ENCODE measurements at places on chromosomes 7 and 10.

DNA sequence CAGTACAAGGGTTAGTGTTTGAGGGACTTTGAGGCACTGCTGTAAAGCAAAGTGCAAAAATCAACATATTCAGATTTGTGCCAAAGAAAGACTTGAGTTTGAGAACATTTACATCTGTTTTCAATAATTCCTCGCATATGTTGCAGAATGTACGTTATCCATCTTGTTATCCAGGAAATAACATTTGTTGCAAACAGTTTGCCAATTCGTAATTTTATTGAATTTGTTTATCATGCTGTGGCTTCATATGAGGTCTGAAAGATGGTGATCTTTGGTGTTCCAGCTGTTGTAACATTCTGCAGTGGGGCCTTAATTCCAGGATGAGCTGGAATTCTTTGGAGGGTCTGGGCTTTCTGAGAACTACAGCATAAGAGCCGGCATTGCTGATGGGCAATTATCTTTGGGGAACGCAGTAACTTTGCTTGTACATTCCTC lies 396.2 kb downstream of the LRMDA start:
- DNase-seq, result no peak

DNA sequence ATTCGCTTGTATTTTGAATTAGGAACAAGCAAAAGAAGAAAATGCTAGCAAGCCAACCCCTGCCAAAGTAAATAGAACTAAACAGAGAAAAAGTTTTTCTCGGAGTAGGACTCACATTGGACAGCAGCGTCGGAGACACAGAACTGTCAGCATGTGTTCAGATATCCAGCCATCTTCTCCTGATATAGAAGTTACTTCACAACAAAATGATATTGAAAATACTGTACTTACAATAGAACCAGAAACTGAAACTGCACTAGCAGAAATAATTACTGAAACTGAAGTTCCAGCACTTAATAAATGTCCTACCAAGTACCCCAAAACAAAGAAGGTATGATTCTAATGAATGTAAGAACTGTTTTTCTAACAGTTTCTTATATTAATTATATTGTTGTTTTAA lies 87.9 kb downstream of the KMT2E start:
- no peak for DNase-seq

DNA sequence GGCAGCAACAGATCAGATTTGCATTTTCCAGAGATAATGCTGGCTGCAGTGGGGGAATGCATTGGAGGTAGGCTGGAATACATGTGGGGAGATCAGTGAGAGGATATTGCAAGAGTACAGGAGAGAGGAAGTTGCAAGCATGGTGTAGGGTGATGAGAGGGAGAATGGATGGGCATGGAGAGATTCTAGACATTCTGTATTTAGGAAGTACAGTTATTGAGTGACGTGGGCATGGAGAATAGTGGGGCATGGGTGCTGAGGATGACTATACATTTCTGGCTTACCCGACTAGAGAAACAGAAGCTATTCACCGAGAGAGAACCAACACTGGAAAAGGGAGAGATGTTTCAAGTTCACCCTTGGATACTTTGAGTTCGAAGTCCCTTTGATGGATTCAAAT lies 116.9 kb upstream of the SVIL start:
- DNase-seq, result no peak

GRCh38 chr7:134832367-134832766 lies 52.9 kb downstream of the CALD1 start:
- no peak for DNase-seq

DNA sequence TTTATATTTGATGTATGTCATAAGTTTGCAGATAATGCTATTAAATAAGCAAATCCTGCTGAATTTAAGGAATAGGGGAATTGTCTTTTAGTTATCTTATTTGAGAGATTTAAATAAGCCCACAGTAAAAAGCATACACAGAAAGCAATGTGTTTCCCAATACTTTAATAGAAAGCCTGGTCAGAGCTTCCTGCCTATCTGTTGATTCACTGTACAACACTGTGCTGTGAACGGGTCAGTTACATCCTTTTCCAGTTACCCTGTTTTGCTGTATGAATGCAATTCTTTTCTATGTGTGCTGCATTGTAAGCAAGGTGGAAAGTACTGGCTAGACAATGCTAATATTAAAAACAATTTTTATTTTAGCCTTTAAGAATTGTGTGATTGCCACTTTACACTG lies 81.2 kb downstream of the ANKRD7 start:
- DNase-seq, result peak; percentile 20

DNA sequence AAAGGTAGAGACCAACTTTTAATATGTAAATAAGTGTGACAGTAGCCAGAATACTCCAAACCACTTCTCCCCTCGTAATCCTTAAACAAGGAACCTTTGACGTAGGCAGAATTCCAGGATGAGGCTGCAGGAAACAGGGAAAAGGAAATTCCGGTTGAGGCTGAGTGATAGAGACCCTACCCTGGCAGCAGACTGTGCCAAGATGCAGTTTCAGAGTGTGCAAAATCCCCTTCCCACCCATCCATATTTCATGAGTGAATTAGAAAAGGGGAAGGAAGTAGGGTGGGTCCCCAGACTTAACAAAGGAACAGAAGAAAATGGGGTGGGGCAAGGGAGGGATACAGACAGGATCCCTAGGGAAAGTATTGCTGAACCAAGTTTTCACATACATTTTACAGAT lies 143.0 kb downstream of the RAPGEF5 start:
- DNase-seq, result no peak

- DNase-seq, result no peak
Measured at GRCh38 chr7:94239661-94240234, 154.9 kb upstream of the COL1A2 start.

DNA sequence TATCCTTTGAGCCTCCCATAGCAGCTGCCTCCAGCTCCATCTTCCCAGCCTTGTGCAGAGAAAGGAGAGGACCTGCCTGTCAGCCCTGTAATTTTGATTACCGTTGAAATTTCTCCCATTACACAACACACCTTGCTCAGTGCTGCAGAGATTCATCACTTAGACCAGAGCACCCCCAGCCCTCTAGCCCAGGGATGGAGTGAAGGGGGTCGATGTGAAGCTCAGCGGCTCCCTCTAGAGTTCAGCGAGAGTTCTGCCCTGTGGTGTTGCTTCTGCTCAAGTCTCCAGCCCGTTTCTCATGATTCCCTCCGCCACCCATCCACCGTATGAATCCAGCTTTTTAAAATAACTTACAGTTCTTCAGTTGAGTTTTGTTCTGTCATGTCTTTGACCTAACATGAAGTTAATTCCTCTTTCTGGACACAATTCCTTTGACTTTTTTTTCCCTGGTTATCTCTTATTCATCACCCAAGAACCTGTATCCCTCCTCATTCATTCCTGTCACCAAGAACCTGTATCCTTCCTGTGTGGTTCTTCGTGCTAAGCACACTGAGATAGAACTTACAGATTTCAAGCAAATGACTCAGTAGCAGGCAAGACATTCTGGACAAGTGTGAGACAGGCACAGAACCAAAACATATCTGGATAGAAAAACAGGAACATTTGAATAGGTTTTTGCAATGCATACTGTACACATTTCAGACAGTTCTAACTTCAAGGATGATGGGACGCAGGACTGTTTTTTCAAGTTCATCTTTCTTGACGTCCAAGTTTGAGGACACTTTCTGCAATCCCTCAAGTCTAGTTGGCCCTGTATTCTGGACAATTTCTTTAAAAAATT lies 35.0 kb upstream of the ZNF32 start:
- no peak for DNase-seq

- DNase-seq, result no peak
Measured at GRCh38 chr7:148507787-148508186, 82.8 kb upstream of the C7orf33 start.

- DNase-seq, result peak; percentile 69
Measured at GRCh38 chr7:113421696-113422330, 303.5 kb upstream of the SMIM30 start.

- DNase-seq, result no peak
Measured at GRCh38 chr10:11655836-11656235, 44.4 kb upstream of the USP6NL start.
